ENCODE measurements at places on chromosomes 11 and 22. TPM values are rescaled to one million over a fixed set of nuclear protein-coding genes. Genes with fewer than 3 reads are reported as not detected.

LGR4 gene
- 29.9 TPM for total RNA-seq

B4GALNT4 gene
- total RNA-seq, result 3.4 TPM

OR52E8 gene
- not detected for total RNA-seq

GRCh38 chr11:102239911-102240310, 77.4 kb upstream of the BIRC3 start:
- no peak for DNase-seq

- peak; percentile 98 for DNase-seq
Observed at GRCh38 chr22:35299673-35300499, at the start of gene TOM1. TSS of gene TOM1 (plus strand) at chr22:35299894. CDS start at chr22:35299929, 35 bp downstream.

DNA sequence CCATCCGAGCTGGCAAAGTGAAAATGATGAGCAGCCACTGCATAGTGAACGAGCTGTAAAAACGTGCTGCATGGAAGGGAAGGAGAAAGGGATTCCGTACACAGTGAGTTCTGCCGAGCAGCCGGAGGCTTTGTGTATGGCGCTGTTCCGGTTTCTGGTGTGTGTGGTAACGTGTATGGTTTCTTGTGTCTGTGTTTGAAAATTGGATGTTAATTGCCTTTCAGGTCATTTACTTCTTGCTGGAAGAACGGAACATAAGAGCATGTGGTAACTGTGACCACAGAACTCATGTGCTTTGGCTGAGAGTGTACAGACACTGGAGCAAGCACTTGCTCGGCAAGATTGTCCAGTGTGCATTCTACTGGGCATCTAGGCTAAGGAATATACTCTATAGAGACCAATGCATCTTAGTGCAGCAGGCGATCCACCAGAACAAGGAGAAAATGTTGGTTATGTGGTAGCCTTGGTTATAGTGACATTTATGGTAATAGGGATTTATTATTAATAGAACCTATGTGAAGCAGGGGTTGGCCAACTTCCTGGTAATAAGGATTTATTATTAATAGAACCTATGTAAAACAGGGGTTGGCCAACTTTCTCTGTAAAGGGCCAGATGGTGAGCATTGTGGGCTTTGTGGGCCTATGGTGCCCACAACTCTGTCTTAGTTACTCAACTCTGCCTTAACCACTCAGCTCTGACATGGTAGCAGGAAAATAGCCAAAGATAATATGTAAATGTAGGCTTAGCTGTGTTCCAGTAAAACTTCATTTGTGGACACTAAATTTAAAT, 49.2 kb downstream of the GRAMD1B start:
- no peak for DNase-seq

Measured in sigmoid colon (tissue), 7 donors.